ENCODE measurements at places on chromosomes 3 and 15.

GRCh38 chr15:74392451-74392830 is 25.0 kb upstream of the CYP11A1 start:
- no peak for DNase-seq

DNA sequence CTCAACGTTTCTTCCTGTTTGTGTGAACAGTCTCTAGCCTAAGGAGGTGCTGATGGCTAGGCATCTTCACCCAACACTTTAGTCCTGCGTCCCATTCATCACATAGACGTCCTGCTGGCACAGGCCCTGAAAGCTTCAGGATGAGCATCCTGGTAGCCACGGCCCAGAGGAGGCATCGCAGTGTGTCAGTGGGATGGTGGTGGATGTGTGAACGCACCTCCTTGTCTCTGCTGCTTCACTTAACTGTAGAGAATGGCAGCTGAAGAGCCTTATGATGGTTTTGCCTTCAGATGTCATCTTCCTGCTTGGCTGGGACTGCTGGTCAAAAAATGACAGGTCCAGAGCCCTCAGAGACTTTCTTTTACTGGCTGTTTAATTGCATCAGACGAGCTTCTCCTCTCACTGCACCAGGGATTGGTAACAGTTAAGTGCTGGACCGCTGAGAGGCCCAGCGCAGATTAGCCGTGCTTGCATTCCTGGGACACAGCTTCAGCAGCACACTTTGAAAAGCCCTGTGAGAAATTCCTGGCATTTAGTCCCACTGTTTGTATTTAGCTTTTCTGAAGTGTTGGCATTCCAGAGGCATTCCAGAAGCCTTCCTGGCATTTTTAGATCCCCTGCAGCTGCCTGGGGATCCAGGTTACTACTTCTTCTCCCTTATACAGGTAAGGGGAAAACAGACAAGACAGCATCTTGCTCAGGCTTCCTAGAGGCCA is 132.4 kb upstream of the PLXNA1 start:
- DNase-seq = no peak

DNA sequence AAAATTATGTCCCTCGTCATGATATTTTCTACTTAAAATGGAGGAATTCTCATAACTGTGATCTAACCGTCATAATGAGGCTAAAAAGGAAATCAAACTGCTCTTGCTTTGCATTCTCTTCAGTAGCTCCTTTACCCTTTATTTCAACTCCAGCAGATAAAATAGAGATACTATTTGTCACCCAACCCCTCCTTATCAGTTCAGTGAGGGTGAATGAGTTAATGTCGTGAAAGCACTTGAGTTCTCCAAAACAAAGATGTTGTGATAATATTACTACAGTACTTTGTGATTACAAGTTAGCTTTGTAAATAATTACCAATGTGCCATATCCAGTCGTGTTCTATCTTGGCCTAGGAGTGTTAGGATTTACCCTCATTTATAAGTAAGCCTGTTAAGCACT is 63.4 kb upstream of the ANKRD28 start:
- DNase-seq = no peak

GRCh38 chr15:45341790-45342189 is 36.6 kb downstream of the GATM start:
- no peak for DNase-seq

DNA sequence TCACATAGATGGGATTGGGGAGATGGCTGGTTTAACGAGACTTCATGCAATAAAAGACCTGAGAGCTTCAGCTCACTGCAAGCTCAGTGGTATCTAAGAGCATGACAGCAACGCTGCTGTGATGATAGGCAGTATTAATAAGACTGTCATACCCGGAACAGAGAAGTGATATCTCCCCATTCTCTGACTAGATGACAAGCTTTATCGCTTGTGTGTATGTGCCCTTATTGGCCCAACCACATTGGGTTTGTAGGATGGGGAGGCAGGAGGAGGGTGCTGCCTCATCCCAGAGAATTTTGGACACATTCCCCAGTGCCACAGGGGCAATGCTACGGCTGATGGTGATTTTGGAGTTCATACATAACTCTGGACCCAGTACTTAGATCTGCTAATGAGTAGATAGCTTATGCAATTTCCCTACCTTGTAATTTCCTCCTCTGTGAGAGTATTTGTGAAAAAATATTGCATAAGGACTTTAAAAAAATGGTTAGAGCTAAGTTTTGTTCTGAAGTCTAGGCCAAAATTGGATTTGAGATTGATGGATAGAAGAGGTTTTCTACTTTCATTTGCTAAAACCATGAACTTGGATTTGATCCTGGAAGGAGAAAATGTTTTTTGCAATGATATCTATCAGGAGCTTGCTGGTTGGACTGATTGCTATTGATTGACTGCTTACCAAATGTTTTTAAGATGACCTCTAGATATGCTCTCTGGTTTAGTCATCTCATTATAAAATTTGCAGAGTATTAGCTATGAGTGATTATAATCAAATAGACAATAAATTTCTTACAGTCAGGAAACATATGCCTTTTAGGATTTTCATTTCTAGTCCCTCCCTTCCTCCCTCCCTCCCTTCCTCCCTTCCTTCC is 14.0 kb upstream of the TMEM212 start:
- no peak for DNase-seq

- no peak for DNase-seq
These were observed 46.6 kb downstream of the LARS2 start for GRCh38 chr3:45434996-45435395.

- DNase-seq = no peak
These were observed 6.6 kb downstream of the XYLB start for GRCh38 chr3:38353151-38353550.

- no peak for DNase-seq
These were observed 64.8 kb downstream of the BOC start for GRCh38 chr3:113275929-113276750.

DNA sequence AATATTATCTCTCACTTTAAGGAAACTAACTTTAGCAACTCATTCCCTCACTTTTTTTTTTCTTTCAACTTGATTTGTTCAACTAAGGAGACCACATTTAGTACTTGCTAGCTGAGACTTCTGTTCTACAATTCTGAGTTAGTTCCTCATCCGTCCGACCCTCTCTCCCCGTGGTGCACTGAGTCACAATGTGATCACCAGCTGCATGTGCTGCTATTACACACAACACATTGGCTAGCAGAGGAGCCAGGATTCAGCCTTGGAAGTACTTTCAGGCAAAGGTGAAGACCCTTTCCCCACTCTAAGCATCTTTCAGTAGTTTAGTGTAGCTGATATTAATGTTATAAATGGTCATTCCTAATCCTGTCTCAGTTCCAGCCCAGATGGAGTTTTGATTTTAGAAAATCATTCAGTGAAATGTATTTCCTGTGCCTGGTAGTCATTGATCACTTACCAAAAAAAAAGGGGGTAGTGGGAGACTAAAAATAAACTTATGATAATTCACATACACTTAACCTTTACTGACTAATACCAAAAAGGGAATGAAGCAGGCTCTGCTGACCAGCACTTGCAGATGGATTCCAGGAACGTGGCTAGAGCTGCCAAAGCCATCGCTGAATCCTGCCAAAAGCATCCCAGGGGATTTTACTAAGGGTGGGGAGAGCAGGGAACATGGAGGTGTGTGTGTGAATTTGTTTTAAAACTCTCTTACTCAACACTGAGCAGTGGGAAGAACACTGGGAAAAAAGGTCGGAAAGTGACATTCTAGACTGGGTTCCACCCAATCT is 424.8 kb downstream of the LPP start:
- DNase-seq = no peak

DNA sequence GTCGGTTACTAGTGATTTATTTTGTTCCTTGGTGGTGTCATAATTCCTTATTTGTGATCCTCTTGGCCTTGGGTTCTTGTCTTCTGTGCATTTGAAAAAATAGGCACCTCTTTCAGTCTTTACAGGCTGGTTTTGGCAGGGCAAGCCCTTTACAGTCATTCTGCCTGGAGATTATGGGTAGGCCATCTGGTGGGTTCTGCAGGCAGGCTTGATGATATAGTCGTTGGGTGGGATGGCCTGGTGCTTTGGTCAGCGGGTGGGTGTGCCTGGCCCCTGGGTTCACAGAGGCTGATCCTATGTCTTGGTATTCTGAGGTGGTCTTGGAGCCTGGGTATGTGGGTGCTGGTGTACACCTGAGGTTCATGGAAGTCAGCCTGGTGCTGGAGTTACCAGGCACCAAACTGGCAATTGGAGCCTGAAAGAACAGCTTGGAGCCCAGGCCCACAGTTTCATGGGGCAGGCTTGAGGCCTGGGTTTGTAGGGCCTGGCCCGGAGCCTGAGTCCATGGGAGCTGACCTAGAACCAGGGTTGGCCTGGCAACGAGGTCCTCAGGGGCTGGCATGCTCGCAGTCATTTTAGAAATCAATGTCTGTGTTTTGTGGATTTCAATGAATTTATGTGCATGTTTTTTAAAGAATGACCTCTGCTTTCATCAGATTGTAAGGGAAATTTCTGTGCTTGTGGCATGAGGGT is 63.3 kb downstream of the DOCK3 start:
- DNase-seq = no peak

DNA sequence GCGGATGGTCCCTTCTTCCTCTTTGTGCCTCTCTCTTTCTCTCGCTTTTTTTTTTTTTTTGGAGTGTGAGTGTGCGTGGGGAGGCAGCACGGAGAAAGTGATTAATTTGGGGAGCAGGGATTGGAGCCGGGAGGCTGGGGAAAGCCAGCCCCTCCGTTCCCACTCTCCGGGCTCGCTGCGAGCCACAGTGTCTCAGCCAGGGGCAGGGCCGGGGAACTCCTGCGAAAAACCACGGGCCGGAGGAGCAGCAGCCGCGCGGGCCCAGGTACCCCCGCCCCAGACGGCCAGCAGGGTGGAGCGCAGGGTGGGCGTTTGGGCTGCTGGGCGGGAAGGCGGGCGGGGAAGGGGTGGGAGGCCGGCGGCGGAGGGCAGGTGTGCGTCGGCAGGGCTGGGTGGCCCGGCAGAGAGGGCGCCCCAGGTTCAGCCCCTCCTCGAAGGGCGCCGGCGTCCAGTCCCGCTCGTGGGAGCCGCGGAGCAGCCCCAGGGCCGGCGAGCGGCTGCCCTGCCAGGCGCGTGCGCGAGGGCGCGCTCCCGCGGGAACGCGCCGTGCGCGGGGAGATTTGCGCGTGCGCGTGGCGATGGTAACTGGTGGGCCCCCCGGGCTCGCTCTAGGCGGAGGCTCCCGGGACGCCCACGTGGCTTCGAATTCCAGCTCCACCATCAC is 1.4 kb downstream of the CHL1 start:
- no peak for DNase-seq

DNA sequence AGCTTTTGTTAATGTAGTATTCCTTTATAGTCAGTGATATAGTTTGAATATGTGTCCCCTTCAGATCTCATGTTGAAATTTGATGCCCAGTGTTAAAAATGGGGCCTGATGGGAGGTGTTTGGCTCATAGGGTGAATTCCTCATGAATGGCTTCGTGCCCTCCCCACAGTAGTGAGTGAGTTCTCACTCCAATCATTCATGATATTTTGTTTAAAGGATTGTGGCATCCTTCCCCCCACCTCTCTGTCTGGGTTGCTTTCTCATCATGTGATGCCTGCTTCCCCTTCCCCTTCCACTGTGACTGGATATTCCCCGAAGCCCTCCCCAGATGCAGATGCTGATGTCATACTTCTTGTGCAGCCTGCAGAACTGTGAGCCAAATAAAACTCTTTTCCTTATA is 649.8 kb upstream of the NR2F2 start:
- no peak for DNase-seq
